ENCODE measurements at places on chromosomes 5 and 9.

DNA sequence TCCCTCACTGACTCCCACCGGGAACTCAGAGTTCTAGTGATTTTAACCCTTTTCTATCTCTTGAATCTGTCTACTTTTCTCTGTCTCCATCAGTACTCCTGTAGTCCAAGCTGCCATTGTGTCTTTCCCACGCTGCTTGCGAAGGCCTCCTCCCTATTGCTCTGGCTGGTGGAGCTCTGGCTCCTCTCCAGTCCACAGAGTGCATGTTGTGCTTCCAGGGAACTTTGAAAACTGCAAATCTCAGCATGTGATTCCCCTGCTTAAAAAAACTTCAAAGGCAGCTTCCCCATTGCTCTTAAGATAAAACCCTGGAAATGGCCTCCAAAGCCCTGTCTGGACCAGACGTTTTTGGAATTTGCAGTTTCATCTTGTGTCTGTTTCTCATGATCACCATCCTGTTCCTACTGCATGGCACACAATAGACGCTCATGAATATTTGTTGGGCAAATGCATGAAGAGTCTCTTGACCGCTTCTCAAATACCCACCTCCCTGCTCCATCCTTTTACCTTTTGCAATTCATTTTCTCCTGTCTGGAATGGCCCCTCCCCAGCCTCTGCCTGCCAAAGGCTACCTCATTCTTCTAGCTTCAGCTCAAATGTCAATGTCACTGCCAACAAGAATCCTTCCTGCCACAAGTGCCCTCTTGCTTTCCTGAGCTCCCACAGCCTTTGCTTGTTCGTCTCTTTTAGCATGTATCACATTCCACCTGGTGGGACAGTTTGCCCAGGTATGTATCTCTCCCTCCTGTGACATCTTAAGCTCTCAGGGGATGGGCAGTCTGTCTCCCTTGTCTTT, 293.2 kb downstream of the ARHGAP26 start:
- no peak for DNase-seq

DNA sequence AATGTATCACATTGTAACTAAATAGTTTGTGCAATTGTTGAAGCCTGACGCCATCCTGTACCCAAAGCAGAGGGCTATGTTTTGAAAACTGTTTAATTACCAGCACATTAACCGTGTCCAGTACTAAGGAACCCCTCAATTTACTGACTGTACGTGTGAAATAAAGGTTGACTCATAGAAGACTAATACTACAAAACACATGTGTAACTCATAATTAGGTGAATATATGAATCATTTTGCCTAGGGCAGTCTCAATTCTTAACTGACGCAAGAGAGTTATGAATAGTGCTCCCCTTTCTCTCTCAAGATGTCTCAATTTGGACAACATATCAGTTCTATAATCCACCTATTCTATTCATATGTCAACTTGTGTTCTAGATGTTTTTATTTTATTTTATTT, 558.4 kb downstream of the PRDM9 start:
- no peak for DNase-seq

DNA sequence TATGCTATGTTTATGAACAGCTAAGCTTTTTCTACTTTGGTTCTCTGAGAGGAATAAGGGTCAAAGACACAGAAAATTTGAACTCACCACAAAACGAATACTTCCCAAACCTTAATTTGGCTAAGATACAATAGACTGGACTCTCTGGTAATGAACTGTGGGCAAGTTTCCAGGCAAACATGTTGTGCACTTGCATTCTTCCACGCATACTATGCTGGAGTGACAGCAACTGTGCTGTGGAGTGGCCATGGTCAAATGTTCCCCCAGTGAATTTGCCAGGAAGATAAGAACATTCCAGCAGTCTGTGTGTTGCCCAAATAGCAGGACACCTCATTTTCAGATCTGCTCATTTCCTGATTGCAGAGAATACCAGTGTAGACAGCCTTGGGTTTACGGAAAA, 275.3 kb upstream of the IL12B start:
- DNase-seq = no peak

DNA sequence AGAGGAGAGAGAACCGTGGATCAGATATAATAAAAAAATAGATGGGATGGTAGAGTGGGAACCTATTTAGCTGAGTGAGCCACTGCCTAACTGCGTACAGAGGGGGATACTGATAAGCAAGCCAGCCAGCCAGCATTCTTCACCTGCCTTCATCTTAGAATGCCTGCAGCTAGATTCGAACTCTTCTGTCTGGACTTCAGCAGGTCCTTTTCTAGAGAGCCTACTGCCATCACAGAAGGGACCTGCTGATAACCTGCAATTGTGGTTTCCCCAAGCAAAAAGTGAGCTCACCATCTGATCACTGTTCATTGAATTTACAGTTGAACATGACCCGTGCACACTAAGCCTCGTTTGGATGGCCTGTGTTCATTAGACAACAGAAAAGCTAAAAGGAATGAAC, 109.4 kb downstream of the CDC42SE2 start:
- no peak for DNase-seq

GRCh38 chr9:15220658-15221318, 86.2 kb downstream of the TTC39B start:
- DNase-seq = no peak

GRCh38 chr5:161446655-161447054, 99.9 kb downstream of the GABRB2 start:
- DNase-seq = no peak

DNA sequence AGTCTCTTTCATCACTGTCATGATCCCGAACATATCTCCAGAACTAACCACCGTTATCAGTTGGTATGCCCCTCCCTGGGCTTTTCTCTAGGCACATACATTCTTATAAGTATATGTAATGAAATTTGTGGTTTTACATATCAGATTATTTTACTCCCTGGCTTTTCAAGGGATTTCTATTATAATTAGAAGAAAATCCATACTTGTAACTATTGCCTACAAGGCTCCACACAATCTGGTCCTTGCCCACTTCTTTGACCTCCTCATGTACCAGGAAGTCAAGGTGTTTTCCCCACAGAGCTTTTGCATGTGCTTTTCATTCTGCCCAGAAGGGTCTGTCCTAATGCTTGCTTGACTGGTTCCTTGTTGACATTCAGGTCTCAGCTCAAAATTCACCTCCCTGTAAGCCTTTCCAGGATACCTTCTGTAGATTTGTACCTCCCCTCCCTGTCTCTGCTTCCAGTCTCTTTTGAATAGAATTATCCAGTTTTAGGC, 33.6 kb upstream of the HSD17B4 start:
- no peak for DNase-seq

GRCh38 chr9:138003485-138004190, 126.1 kb downstream of the CACNA1B start:
- no peak for DNase-seq

DNA sequence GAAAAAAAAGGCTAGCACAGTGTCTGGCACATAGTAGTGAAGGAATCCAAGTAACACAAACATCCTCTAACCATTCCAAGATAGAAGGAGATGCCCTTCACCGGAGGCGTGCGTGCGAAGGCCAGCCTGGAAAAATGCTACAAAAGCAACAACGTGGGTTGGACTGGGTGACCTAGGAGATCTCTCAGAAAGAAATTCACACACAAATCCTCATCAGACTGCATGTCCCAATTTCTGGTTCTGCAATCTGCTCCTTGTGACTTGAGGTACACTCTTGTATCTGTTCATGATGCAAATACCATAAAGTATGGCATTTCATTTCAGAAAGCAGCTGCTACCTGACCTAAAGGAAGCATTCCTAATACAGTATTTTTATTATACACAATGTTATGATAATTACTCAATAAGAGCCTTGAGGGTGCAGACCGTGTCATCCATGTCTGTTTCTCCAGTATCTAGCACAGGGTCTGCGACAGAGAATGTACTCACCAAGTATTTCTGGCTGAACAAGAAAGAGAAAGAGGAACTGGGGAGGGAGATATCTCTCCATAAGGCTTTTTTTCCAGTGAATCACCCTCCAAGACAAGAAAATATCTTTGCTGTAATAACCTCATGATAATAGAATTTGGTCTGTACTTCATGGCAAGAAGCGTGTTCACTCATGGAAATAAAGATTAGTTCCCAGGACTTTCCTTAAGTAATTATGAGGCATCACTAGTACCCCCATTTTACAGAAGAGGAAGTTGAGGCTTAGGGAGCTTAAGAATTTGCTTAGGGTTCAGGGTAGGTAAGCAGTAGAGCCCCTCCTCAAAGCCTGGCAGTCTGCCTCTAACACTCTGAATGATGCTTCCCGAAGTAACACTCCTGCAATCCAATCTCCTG, 138.3 kb downstream of the CDK5RAP2 start:
- DNase-seq = no peak

DNA sequence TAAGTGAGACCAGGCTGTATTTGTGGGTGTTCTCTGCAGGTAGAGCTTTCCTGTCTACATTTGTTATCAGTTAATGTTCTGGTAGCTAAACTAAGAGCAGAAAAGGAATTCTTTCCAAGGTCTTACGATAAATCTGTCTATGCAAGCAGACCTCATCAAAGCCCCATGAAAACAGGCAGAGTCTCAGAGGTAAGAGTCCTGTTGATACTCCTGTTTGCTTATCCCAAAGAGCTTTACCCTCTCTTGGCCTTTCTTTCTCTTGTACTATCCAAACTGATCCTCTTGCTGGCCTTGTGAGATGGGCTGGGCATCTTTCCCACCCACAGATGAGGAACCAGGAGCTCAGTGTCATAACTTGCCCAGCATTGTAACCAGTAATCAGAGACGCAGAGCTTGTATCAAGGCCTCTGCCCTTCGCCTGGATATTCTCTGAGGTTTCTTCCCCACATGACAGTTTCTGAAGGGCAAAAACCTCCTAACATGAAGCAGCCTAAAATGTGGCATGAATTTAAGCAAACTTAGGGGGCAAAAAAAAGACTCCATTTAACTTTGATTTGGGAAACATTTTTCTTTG, 33.5 kb downstream of the PRKACG start:
- DNase-seq = no peak

GRCh38 chr5:171839112-171839511, 53.5 kb downstream of the SMIM23 start:
- no peak for DNase-seq

DNA sequence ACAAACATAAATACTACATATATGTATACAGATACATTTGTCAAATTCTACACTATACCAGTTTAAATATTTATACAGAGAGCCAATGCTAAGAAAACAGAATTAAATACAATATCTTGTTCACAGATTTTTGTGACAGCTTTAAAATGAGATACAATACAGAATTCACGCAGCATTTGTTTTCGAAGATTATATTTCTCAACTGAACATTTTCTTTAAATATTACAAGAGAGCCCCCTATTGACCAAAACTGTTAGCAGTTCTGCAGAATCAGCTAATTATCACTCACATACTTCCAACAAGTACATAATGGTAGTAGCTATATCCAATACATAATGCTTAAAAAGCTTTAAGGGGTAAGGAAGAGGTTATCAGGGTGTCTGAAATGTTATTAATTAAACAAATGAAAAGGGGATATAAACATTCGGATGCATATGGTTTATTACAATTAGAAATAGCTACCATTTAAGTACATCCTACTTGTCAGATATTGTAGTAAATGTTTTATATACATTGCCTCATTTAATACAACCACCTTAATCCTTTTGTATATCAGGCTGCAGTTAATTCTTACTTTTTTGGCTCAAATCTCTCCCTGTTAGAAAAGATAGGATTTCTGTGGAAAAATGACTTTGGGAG, 31.7 kb downstream of the ZDHHC21 start:
- DNase-seq = no peak
